ENCODE measurements at places on chromosomes 13 and 19. TPM values are rescaled to one million over a fixed set of nuclear protein-coding genes. Genes with fewer than 3 reads are reported as not detected.

The RDH13 gene
- total RNA-seq: 35.1 TPM

The SPRED3 gene
- 0.23 TPM for total RNA-seq

The SIGLEC8 gene
- total RNA-seq: 0.06 TPM

The RFPL4AL1 gene
- total RNA-seq: 0.41 TPM

The SIAH3 gene
- 0.99 TPM for total RNA-seq

The SIGLEC5 gene
- 0.88 TPM for total RNA-seq

The CCDC8 gene
- total RNA-seq: 62.2 TPM

The CDC34 gene
- 72.5 TPM for total RNA-seq

The URAD gene
- total RNA-seq: not detected

The CEBPA gene
- total RNA-seq: 12.0 TPM

The DOCK6 gene
- 69.7 TPM for total RNA-seq

The ELSPBP1 gene
- not detected for total RNA-seq

The ZC3H4 gene
- 24.5 TPM for total RNA-seq

The DNAAF3 gene
- 5.2 TPM for total RNA-seq

The RAB4B gene
- total RNA-seq: 10.6 TPM

The CXCL17 gene
- 0.23 TPM for total RNA-seq

The ZNF583 gene
- total RNA-seq: 7.2 TPM

The GPR12 gene
- total RNA-seq: 0.06 TPM

The ZNF729 gene
- total RNA-seq: 0.47 TPM

The IZUMO2 gene
- total RNA-seq: not detected

The KDELR1 gene
- 113 TPM for total RNA-seq

The NXNL1 gene
- not detected for total RNA-seq

The SRRM5 gene
- total RNA-seq: 0.06 TPM

The FBN3 gene
- total RNA-seq: 27.3 TPM

The SHISA7 gene
- total RNA-seq: 0.12 TPM

The CERS4 gene
- 40.9 TPM for total RNA-seq

The SIGLEC10 gene
- 2.4 TPM for total RNA-seq

The ZNF611 gene
- 29.8 TPM for total RNA-seq

The DIRAS1 gene
- 1.6 TPM for total RNA-seq

The TMEM255B gene
- 5.5 TPM for total RNA-seq

The CYP4F2 gene
- total RNA-seq: not detected

The JOSD2 gene
- total RNA-seq: 18.8 TPM

The EXOC3L2 gene
- total RNA-seq: 27.9 TPM

The HPN gene
- total RNA-seq: 62.8 TPM

The MAB21L1 gene
- total RNA-seq: 0.53 TPM

The TNFSF13B gene
- total RNA-seq: 7.9 TPM

The FCAR gene
- total RNA-seq: 14.2 TPM

The APOC4 gene
- not detected for total RNA-seq

The KCNJ14 gene
- 1.2 TPM for total RNA-seq

The OLFM2 gene
- 22.2 TPM for total RNA-seq

The KIR2DL3 gene
- not detected for total RNA-seq

The CGB8 gene
- not detected for total RNA-seq

The BEST2 gene
- not detected for total RNA-seq

The VSTM1 gene
- 2.9 TPM for total RNA-seq
